ENCODE measurements at places on chromosomes 2 and 18.
A peak's percentile ranks its signal among the peaks of the same experiment; 100 is the strongest.

- DNase-seq = no peak
Measured at GRCh38 chr2:238167761-238168160, 9.0 kb downstream of the ERFE start.

GRCh38 chr2:47903781-47904490 is 2.4 kb downstream of the FBXO11 start:
- no peak for DNase-seq

DNA sequence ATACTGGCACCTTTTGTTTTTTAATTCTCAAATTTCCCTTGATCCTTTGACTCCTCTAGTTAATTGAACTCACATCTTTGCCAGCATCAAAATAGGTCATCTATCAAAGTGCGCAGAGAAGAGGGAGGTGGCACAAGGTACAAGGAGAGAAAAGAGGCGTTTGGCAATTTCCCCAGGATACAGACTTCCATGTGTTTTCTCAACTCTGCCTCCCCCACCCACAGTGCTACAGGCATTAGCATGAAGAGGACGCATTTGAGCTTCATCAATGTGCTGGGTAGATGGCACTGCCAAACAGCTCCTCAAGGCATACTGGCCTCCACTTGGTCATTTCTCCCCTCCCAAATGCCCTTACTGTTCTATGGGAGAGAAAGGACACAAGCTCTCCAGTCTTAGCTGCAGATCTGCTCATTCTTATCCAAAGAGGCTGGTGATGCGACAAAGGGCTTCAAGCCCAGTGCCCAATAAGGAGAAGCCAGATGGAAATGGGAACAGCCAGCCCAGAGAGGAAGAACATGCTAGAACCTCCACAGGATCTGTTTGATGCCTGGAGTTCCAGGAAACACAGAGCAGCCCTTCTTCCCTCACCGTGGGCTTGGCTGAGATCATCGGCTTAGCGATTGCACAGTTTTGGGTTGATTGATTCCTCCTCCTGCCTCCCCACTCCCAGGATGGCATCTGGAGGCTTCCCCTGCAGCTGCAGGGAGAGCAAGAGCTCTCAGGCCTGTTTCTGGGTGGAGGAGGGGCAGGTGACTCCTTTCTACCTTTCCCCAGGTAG is 144.7 kb upstream of the SMAD2 start:
- DNase-seq = no peak

GRCh38 chr2:212227755-212228154 is 310.8 kb downstream of the ERBB4 start:
- peak; percentile 6 for DNase-seq

- peak; percentile 69 for DNase-seq
Measured at GRCh38 chr2:191441496-191442214, 196.5 kb downstream of the MYO1B start.

DNA sequence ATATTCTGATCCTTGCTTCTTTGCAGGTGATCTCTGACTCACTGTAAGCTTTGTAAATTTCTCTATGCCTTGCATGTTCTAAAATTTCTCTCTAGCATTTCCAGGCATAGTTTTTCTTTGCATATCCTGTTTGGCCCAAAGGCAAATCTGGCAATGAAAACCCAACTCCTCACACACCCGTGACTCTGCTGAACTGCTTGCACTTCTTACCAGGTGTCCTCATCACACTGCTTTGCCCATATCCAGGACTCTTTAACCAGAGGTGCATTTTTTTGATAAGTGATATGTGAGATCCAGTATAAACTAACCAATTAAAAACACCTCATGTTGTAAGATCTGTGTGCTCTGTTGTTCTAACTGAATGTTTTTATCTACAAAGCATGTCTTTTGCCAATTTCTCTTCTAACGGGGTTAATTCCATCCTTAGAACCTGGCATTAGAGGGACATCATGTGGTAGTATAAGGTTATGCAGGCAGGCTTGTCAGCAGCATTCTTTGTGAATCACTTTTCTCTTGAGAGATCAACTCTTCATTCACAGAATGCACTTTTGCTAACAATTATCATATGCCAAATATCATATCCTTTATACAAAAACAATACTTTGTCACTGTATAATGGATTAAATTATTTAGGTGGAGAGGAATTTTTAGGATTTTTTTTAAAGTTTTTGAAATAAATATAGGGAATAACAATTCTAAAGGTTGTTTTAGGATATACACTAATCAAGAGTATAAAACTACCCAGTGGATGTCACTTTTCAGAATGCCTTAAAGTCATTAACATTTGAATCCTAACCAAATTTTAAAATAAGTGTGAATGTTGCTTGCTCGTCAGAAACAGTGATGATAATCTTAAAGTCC is 20.8 kb upstream of the TMX3 start:
- no peak for DNase-seq

DNA sequence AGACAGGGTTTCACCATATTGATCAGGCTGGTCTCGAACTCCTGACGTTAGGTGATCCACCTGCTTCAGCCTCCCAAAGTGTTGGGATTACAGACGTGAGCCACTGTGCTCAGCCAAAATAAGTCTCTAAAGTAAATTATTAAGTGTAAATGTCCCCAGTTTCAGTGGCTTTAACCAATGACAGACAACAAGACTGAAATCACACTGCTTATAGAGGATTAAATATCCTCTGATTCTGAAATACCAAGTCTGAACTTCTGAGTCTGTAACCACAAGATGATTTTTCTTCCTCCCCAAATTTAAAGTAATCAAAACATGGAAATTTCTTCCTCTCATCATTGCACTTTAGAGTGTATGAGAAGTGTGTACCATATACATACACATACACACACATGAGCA is 16.5 kb upstream of the ANKRD44 start:
- DNase-seq = no peak
